ENCODE measurements at places on chromosomes 13 and 19.
A peak's percentile ranks its signal among the peaks of the same experiment; 100 is the strongest.

DNA sequence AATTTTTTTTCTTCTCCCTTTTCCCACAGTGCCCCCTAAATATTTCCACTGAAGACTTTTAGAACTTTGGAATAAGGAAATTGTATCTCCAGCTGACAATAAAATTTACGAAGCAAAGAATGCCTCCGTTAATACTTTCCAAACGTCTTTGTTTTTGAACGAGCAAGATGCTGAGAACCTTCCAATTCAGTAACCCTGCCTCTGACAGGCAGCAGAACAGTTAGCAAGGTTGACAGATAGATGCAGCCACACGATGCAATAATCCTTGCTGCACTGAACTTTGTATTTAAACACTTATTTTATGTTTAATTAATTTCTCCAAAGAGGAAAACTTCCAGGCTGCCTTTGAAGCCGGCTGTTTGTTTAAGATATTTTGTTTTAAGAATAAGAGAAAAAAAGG, 71.8 kb upstream of the TSHZ3 start:
- DNase-seq = no peak

DNA sequence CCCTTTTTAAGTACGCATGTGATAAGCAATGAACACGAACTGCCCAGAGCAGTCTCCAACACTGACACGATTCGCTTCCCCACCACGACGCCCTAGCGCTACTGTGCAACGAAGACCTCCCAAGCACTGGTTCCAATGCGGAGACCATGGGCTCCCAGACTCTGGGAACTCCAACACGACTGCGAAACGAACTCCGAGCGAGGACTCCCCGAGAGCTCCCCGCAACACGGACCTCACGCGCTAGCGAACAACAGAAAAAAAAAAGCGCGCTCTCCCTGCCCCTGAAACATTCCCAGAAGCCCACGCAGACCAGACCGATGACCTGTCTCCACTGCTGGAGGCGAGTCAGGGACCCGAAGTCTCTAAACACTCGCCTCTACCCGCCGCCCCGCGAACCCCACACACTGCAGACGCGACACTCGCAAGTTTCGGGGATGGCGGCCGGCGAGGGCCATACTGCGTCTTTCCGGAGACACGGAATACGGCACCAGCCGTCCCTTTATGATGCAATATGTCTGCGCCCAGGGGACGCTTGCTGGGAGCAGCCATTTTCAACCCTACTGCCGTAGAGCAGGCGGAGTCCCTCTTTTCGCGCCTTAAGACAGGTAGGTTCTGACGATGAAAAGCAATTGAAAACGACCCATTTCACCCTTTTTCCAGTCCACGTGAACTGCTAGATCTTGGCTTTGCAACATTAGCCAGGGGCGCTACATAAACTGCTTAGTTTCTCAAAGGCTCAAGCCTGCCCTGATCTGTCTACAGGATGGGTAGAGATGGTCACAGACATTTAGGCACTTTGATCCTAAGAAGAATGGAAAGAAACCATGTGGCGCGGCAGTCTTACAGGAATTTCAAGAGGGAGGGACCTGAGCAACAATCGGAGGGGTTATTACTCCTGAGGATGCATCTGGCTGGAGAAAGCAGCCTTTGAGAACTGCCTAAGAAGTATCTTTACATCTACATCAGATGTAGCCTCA, at the start of gene ZNF577:
Gene ZNF577, minus strand, starts transcription at position 430 of the 977 bp plus-strand sequence. CDS start 7,569 bp downstream, outside the sequence.
- peak; percentile 60 for DNase-seq

GRCh38 chr19:38170334-38170733, 53.7 kb downstream of the DPF1 start:
- no peak for DNase-seq

DNA sequence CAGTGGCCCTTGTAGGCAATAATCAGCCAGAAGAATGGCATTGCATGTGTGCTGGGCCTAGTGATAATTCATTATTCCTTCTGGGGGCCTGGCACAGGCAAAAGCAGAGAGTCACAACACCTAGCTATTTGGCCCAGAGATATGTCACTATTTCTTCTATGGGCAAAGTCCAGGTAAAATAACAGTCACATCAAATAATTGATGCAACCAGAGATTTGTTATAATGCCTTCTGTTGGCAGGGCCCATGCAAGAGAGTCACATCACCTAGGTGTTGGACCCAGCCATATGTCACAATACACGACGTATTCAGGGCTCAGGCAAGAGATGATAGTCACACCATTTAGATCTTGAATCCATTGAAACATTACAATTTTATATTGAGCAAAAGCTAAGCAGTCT, 66.1 kb downstream of the ZNF726 start:
- DNase-seq = no peak

GRCh38 chr13:105338006-105338405, 1197.5 kb downstream of the EFNB2 start:
- DNase-seq = no peak

DNA sequence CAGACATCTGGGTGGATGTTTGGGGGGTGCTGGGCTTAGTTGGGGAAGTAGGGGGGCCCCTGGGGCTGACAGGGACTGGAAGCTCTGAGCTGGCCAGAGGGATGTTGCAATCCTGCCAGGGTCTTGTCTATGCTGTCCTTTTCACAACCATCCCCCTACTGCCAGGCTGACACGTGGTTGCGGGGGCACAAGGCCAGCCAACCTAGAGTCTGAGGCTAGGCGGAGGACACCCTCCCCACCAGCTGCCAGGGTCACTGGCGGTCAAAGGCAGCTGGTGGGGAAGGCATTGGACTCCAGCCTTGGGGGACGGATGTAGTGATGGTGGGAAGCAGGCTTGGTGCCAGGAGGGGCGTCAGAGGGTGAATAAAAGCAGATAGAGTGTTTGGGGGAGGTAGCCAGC, 1.6 kb upstream of the APOC1 start:
- DNase-seq = no peak

DNA sequence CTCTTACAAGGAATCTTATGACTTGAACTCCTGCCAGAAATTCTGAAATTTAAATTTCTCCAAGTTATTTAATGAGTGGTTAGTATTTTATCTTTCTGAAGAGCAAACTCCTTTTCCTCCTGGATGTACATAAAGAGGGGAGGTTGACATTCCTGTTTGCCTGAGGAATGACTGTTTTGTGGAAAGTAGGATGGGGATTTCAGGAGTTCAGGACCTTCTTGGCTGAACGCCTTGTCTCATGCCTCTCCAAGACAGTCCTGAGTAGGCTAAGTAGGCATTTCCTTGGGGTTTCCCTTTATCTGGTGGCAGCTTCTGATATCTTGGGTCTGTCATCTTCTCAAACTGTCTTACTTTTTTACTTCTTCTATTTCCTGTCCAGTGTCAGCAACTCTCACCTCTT, 356.6 kb downstream of the TDRD3 start:
- DNase-seq = no peak

- DNase-seq = no peak
These were observed 108.0 kb downstream of the KCTD15 start for GRCh38 chr19:33904681-33905080.

DNA sequence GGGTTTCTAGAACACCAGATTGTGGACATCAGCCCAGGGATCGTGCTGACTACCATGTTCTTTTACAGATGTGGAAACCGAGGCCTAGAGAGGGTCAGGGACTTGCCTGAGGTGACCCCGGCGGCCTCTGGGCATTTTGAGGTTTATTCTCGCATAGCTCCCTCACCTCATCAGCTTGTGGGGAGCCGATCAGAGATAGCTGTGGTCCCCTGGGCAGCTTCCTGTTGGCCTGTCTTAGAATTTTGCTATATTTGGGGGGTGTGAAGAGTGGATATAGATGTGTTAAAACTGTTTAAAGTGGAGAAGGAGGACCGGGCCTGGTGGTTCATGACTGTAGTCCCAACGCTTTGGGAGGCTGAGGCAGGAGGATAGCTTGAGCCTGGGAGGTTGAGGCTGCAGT, 6.9 kb downstream of the ARHGEF1 start:
- DNase-seq = no peak

DNA sequence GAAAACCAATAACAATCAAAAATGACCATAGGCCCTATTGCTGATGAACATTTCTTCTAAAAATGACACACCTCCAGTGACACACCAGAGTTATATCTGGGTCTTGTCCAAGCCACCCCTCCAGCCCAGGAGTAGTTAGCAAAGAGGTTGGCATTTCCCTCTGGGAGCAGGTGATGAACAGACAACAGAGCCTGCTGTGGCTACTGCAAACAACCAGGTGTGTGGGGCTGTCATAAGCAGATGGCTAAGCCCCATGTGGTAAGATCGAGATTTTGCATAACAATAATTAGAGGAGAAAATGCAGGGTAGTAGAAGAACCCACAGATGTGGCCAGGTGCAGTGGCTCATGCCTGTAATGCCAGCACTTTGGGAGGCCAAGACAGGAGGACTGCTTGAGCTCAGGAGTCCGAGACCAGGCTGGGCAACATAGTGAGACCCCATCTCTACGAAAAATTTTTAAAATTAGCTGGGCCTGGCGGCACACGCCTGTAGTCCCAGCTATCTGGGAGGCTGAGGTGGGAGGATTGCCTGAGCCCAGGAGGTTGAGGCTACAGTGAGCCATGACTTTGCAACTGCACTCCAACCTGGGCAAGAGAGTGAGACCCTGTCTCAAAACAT, 5.0 kb downstream of the XRCC1 start:
- DNase-seq = no peak

Data from stimulated activated CD4-positive, alpha-beta T cell treated with anti-CD3 and anti-CD28 coated beads, Interleukin-4, amount 100 ng/mL, for 4 hours (primary cell).